DMS 273 treated with DMSO at 0.1 percent for 48 hours (cell line): ENCODE measurements at places on chromosomes 7 and 10.

- DNase-seq: peak; percentile 73
Measured at GRCh38 chr10:99976886-99977665, 32.7 kb downstream of the DNMBP start.

DNA sequence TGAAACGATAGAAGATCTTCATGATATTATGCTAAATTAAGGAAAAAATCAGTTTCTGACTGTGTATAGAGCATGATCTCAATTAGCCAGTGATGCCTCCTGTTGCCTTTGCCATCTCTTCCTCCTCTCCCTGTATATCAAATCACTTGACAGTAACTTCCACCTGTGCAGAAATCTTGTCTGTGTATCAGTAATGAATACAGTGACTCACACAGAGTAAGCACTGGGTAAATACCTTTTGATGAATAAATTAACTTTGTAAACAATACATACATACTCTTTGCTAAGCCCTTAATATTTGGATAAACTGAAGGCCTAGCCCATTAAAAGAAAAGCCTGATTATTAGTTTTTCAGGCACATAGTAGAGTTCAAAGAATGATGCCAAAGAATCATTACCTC lies 610.6 kb upstream of the NRP1 start:
- DNase-seq: no peak

- DNase-seq: no peak
Measured at GRCh38 chr10:111261081-111261615, 184.3 kb downstream of the ADRA2A start.

DNA sequence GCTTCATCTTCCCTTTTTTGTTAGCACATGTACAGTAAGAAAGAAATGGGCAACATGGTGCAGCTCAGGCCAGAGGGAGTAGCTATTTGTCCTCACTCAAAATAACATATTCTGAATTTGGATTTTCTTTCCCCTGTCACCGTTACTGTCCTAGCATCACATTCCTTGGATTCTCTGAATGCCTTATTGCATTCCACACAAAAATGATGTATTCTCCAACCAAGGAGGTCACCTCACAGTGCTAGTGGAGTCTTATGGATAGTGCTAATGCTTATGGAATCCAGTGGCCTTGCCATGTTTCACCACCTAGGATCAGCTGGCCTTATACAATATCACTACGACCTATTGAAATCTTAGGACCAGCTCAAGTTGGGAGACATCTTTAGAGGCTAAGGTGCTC lies 7.2 kb downstream of the PRSS58 start:
- no peak for DNase-seq

DNA sequence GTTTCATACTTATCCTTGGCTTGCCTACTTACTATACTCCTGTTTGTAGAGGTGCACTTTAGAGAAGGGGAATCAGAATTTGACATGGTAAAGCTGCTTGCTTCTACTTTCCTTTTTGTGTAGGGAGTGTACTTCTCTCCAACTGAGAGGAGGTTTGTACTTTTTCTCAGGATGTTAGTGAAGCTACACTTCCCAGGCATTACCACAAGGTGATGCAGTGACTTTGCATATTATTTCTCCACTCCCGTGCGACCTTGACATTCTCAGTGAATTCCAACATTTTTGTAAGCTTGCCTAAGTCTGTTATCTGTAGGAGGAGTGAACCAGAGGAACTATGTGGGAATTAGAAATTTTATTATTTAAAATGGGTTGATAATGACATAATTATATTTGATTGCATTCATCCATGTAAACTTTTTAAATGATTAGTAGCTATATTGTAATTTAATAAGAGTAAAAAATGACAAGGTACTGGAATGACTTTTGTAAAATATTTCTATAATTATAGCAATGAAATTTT lies 5.2 kb downstream of the TAX1BP1 start:
- peak; percentile 47 for DNase-seq

DNA sequence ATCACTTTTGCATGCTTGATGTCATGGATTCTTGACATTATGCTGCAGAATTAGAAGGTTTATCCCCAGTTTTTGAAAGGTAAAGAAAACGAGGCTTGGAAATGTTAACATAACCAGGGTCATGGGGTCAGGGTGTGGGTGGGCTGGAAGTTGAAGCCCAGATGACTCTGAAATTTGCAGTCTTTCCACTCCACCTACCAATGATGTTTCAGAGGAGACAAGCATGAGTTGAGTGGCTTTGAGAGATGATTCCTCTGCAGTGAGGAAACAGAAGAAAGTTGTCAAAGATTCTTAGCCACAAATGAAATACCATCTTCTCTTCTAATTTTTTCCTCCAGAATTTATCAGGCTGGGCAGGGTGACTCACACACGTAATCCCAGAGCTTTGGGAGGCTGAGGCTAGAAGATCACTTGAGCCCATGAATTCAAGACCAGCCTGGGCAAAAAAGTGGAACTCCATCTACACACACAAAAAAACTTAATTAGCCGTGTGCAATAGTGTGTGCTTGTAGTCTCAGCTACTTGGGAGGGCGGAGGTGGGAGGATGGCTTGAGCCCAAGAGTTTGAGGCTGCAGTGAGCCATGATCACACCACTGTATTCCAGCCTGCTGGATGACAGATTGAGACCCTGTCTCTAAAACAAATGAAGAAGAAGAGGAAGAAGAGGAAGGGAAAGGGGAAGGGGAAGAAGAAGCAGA lies 239.1 kb upstream of the AUTS2 start:
- no peak for DNase-seq

GRCh38 chr7:49091089-49091488 lies 166.7 kb downstream of the CDC14C start:
- DNase-seq: no peak

- no peak for DNase-seq
Measured at GRCh38 chr10:132414402-132415016, 17.5 kb downstream of the PWWP2B start.

DNA sequence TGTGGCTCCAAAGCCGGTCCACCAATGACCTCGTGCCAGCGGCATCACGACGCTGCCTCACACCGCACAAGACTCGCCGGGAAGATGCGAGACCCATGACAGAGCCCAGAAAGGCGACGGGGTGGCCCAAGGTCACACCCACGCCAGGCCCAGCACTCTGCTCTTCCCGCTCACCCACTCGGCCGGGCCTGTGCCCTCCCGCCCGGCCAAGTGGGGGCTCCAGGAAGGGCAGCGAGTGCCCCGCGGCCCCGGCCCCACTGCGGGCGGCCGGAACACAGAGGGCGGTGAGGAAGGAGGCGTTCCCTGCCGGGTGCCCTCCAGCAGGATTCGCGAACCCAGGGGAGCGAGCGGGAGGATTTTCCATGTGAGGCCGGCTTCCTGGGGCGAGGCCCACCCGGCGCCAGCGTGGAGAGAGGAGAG lies 56.3 kb downstream of the PDGFA start:
- DNase-seq: no peak

DNA sequence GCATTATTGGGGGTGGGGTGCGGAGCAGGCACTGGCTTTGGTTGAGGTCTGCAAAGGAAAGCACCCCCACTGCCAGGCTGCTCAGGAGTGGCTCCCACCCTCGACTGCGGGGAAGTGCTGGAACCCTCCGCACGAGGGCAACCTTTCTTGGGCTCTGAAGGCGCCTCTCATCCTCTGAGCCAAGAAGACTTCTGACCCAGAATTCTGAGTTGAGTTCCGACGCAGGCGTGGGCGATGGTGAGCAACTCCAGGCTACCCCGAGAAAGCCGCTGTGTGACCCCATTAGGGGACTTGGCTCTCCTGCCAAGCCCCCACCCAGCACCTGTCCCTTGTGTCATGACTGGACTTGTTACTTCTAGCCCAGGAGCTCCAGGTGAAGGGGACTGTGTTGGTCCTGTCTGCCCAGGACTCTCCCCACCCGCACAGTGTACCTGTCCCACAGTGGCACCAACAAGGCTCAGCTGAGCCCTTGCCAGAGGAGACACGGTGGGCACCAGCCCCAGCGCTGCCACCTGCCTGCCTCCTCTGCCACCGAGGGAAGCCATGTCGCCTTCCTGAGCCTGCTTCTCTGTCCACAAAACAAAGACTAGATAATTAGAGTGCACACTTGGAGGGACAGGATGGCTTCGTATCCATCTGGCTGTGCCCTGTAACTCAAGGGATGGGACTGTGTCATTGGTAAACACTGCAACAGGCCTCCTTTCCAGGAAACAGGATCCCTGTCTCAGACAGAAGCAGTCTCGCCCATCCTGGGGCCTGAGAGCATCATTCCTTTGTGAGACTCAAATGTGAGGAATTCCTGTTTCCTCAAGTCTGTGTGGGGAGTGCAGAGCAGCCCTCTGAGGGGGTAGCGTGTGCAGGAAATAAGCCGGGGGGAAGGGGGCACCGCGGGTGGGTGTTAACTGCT lies 128.8 kb downstream of the LHPP start:
- DNase-seq: no peak

DNA sequence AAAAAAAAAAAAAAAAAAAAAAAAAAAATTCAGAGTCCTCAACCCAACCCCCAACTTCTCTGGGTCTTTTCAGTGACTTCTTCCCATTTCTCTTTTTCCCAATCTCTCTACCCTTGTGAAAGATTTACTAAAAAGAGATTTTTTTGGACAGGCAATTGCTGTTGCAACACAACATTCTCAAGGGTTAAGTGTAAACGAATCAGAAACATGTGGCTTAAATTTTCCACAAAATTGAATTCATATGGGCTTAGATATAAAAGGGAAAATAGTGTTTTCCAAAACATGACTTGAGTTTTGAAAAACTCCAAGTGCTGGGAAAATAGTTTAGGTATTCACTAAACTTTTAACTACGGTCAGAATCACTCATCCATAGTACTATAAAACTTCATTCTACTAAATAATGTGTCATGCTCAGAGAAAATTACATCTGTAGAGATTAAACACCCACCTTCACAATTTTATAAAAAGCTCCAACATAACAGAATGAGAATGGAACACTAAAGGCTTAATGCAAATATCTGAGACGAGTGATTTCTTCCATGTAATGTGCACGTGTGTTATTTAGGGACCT lies 643.1 kb downstream of the PARD3 start:
- no peak for DNase-seq

- DNase-seq: no peak
Measured at GRCh38 chr7:90067171-90067570, 87.1 kb upstream of the STEAP1 start.

GRCh38 chr7:2273866-2274265 lies 31.8 kb downstream of the NUDT1 start:
- DNase-seq: no peak

DNA sequence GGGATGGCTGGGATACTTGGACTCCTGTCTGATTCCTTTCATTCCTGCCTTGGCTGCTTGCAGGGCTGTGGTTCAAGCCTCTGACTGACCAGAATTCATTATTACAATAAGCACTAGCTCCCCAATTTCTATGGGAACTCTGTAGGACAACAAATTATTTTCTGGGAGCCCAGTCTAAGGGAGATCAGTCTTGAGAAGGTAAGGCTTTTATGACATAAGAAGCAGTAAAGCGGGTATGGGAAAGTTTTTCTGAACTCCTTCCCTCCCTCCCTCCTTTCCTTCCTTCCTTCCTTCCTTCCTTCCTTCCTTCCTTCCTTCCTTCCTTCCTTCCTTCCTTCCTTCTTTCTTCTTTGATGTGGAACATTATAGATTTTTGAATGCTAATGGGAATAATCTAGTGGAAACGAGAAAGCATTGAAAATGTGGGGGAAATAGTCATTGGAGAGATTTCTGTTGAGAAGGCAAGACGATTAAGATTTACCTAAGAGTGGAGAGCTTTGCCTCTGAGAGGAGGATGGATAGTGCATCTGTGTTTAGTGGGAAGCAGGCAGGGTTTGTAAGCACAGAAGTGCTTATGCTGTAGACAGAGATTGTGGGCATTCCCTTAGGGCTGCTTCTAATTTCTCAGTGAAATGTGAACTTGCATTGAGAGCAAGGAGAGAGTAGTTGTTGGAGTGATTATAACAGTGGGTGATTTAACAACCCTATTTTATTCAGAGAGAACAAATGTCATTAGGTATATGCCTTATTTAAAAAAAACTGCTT lies 201.5 kb downstream of the DNAJB9 start:
- DNase-seq: no peak

DNA sequence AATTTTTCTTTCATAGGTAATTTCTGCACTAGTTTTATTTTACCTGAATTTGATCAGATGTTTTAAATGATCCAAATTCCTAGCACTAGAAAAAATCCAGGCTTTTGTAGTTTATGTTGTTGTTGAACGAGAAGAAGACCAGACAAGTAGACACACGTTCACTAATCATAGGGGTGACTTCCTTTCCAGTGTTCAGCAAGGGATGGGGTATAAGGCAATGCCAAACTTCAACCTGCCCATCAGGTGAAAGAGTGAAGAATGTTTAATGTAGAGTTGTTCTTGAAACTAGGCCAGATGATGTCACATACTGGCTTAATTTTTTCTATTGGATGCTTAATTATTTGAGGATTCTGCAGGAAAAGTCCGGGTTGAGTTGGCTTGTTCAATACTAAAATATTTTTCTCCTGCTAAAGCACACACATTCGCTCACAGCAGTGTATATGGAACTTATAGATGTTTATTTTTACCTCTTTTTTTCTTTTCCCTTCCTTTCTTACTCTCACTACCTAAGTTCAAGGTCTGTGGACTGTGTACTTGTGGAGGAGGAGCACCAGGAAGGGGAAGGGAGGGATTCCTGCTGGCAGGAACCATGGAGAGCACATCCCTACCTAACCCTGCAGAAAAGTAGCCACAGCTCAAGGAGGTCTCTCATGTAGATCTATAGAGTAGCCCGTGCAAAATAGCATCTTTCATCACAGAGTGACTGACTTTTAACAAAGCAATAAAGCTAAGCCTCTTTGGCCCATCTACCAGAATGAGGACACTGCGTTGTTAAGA lies 23.1 kb upstream of the AKR1E2 start:
- no peak for DNase-seq

- no peak for DNase-seq
Measured at GRCh38 chr7:77460057-77460486, 43.9 kb upstream of the GSAP start.

DNA sequence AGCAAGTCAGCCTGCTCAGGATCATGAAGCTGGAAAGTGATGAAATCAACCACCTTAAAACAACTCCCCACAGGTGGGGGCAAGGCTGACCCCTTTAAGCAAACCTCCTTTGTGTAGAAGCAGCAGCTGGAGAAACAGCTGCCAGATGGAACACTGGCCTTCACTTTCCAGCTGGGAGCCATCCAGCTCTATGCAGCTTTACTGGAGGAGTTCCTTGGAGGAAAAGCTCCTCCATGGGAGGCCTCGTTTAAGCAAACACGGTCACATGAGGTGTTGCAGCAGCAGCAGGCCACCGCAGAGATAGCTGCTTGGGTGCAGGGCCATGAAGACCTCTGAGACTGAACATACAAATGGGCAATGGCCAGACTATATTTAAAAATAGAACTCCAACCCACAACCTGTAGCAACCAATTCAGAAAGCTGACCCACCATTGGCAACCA lies 13.0 kb upstream of the DLG5 start:
- DNase-seq: peak; percentile 27

- no peak for DNase-seq
Measured at GRCh38 chr10:91907914-91908336, 1.4 kb downstream of the FGFBP3 start.

GRCh38 chr10:11625019-11625735 lies 13.7 kb upstream of the USP6NL start:
- DNase-seq: no peak

- no peak for DNase-seq
Measured at GRCh38 chr7:5635461-5636445, 145.7 kb downstream of the RNF216 start.

GRCh38 chr7:88759230-88760135 lies at the start of gene ZNF804B:
TSS of gene ZNF804B (plus strand) at chr7:88759700. CDS start at chr7:88759977, 277 bp downstream.
- DNase-seq: no peak

GRCh38 chr7:1232623-1233332 lies at the start of gene UNCX:
TSS of gene UNCX (plus strand) at chr7:1232872. CDS start at chr7:1233018, 146 bp downstream.
- DNase-seq: no peak

GRCh38 chr7:106484562-106484961 lies 176.4 kb downstream of the CCDC71L start:
- DNase-seq: no peak
